GM19239 (cell line): ENCODE measurements at places on chromosomes 5 and 9.
A peak's percentile ranks its signal among the peaks of the same experiment; 100 is the strongest.

- DNase-seq: no peak
Measured at GRCh38 chr5:991472-992267, 16.9 kb upstream of the NKD2 start.

DNA sequence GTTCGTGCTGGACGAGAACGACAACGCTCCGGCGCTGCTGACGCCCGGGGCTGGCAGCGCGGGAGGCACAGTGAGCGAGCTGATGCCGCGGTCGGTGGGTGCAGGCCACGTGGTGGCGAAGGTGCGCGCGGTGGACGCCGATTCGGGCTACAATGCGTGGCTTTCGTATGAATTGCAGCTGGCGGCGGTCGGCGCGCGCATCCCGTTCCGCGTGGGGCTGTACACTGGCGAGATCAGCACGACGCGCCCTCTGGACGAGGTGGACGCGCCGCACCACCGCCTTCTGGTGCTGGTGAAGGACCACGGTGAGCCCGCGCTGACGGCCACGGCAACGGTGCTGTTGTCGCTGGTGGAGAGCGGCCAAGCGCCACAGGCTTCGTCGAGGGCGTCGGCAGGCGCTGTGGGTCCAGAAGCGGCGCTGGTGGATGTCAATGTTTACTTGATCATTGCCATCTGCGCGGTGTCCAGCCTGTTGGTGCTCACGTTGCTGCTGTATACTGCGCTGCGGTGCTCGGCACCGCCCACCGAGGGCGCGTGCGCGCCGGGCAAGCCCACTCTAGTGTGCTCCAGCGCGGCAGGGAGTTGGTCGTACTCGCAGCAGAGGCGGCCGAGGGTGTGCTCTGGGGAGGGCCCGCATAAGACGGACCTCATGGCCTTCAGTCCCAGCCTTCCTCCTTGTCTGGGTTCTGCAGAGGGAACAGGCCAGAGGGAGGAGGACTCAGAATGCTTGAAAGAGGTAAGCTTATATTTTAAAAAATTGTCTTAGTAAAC, 2.2 kb downstream of the PCDHA13 start:
- no peak for DNase-seq

DNA sequence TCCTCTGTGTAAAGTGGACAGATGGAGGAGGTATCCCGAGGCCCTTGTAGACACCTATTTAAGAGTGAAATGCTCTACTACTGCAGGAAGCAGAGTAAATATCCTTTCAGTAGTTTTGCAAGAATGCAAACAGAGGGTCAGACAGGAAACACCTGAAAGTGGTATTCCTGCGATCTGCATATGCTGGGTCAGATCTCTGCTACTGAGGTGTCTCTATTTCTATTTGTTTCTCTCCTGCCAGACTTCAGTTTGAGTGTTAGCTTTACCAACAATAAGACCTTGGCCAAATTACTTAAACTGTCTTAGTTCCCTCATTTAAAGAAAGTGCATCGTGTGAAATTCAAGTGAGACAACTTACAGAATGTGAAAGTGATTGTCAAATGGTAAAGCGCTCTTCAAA, 47.6 kb downstream of the JAKMIP2 start:
- DNase-seq: no peak

DNA sequence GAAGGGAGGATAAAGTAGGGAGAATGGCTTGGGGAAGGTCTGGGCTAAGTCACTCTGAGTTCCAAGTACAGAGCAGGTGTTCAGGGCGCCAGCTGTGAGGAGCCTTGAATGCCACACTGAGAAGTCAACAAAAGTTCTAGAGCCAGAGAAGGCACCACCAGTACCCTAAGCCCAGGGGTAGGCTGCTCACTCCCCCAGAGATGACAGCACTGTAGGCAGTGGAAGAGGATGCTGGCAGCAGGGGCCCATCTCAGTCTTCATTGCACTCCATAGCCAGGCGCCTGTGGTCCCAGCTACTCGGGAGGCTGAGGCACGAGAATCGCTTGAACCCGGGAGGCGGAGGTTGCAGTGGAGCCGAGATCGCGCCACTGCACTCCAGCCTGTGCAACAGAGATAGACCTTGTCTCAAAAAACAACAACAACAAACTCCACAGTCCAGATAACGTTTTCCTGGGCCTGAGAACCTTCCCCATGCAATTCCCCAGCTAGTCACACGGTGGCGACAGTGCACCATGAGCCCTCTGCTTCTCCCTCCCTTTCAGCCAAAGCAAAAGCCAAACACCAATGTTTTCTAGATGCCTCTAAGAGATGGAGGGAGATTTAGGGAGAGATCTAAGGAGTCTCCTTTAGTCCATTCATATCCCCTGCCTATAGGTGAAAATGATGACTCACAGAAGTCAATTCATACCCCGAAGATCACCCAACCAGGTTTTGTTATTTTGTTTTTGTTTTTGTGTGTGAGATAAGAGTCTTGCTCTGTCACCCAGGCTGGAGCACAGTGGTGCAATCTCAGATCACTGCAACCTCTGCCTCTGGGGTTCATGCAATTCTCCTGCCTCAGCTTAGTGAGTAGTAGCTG, 19.8 kb upstream of the NSD1 start:
- peak; percentile 92 for DNase-seq

GRCh38 chr5:171542525-171543140, 123.2 kb downstream of the FGF18 start:
- no peak for DNase-seq

GRCh38 chr5:35247648-35248034, 17.4 kb upstream of the PRLR start:
- no peak for DNase-seq

- no peak for DNase-seq
Measured at GRCh38 chr5:178240341-178240741, 7.7 kb upstream of the PHYKPL start.
